Temporal lobe (tissue), 4 donors: ENCODE measurements at places on chromosomes 1 and 21. TPM values are rescaled to one million over a fixed set of nuclear protein-coding genes. Genes with fewer than 3 reads are reported as not detected.

Gene FAM167B
- 0.74 TPM for total RNA-seq

Gene MROH9
- not detected for total RNA-seq

Gene FNDC5
- 15.0 TPM for total RNA-seq

Gene DDAH1
- total RNA-seq: 59.5 TPM

Gene RNU1-4
- total RNA-seq: 73,230 TPM

Gene RHCE
- total RNA-seq: 0.25 TPM

Gene GOLT1A
- total RNA-seq: 0.25 TPM

Gene TSTD1
- total RNA-seq: 26.1 TPM

Gene CLCA4
- total RNA-seq: not detected

Gene CIART
- total RNA-seq: 1.7 TPM

Gene TNFRSF4
- not detected for total RNA-seq

Gene C1orf210
- not detected for total RNA-seq

Gene S100A12
- 1.7 TPM for total RNA-seq

Gene G0S2
- 2.5 TPM for total RNA-seq

Gene GBP6
- 0.25 TPM for total RNA-seq

Gene CHIA
- total RNA-seq: not detected

Gene GPX7
- 9.3 TPM for total RNA-seq

Gene CACNA1S
- total RNA-seq: under 0.01 TPM

Gene LCE1B
- not detected for total RNA-seq

Gene MRPL39
- total RNA-seq: 25.6 TPM

Gene S100A16
- 12.8 TPM for total RNA-seq

Gene PTPRF
- total RNA-seq: 60.7 TPM

Gene LIX1L
- 22.4 TPM for total RNA-seq

Gene LHX8
- total RNA-seq: under 0.01 TPM

Gene HUNK
- 13.5 TPM for total RNA-seq

Gene NKAIN1
- 27.0 TPM for total RNA-seq

Gene NBPF4
- not detected for total RNA-seq

Gene NHLH1
- total RNA-seq: 0.98 TPM

Gene BTBD19
- total RNA-seq: 2.2 TPM

Gene PAPPA2
- 5.2 TPM for total RNA-seq

Gene TRPM2
- total RNA-seq: 2.0 TPM

Gene FCN3
- total RNA-seq: 0.25 TPM

Gene SLFNL1
- 0.49 TPM for total RNA-seq

Gene ADGRB2
- total RNA-seq: 60.2 TPM

Gene FCRL2
- total RNA-seq: 0.25 TPM

Gene LCE3E
- total RNA-seq: not detected

Gene OR2T33
- not detected for total RNA-seq

Gene ADAMTS1
- 7.1 TPM for total RNA-seq

Gene EPS8L3
- total RNA-seq: not detected

Gene OVAAL
- total RNA-seq: not detected

Gene TCHHL1
- total RNA-seq: not detected

Gene KCNJ9
- 10.6 TPM for total RNA-seq

Gene HMGCS2
- not detected for total RNA-seq

Gene FH
- total RNA-seq: 35.7 TPM

Gene ADAM30
- total RNA-seq: not detected

Gene LPAR3
- total RNA-seq: 0.74 TPM

Gene FRRS1
- 1.5 TPM for total RNA-seq

Gene PCP4
- total RNA-seq: 5.2 TPM

Gene FBLIM1
- 8.4 TPM for total RNA-seq

Gene PODN
- total RNA-seq: 1.5 TPM

Gene SPRR2F
- not detected for total RNA-seq

Gene NOC2L
- 36.1 TPM for total RNA-seq
